ENCODE measurements at places on chromosomes 16 and 17.

DNA sequence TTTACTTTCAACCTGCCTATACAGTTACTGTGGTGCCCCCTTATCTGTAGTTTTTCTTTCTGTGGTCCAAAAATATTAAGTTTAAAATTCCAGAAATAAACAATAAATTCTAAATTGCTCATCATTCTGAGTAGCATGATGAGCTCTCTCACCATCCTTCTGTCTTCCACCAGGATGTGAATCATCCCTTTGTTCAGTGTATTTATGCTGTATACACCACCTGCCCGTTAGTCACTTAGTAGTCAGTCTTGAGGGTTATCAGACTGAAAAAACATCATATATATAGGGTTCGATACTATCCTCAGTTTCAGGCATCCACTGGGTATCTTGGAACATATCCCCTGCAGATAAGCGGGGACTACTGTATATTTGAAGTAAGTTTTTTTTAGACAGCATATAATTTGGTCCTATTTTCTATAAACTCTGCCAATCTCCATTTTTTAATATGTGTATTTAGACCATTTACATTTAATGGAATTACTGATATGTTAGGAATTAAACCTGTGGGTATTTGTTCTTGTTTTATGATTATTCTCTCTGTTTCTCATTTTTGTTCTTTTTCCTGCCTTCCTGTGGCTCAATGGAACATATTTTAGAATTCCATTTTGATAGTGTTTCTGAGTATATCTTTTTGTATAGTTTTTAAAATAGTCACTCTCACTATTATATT lies 31.0 kb downstream of the TBX21 start:
- DNase-seq = no peak

DNA sequence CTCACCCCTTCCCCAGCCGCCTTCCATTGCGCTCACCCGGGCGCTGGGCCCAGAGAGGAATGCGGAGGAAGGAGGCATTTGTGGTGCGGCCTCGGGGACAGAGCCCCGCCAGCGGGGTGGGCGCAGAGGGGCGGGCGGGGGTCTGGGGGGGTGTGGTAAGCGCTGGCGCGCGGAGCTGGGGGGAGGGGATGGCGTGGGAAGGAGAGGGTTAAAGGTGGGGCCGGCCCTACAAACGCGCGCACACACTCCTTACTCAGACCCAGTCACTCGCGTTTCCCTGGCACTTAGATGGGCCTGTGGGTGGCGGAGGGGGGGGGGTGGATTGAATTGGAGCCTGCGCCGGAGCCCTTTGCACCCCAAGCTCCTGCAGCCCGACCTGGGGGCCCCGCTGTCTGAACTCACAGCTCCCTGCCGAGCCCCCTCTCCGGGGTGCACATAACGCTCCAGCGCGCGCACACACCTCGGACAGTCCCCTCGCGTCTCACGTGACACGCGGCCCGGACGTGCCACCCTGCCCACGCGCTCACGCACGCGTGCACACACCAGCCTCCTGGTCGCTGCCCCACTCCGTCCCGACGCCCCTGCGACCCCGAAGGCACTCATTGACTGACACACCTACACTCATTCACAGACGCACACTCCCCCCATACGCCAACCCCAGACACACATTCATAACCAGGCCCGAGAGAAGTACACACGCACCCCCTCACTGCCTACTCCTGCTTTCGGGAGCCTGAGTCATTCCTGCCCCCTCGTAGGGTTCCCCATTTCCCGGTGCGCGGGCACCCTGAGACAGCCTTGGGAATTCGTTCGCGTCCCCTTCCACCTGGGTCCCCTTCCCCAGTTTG lies 844 bp downstream of the TBKBP1 start:
- DNase-seq = no peak

DNA sequence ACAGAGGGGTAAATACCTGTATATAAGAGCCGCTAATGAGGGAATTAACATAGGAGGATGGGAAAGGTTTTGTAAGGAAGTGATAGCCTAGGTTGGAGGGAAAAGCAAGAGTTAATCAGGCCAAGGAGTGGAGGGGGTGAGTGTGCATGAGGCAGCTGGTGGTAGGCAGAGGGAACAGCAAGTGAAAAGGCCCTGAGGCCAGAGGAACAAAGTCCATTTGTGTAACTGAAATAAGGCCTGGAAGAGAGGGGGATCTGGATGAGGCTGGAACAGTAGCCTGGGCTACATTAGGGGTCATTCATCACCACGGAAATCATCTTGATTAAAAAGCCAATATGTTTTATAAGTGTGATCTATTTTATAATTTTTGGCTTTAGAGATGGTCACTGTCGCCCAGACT lies 45.7 kb downstream of the FZD2 start:
- no peak for DNase-seq

- DNase-seq = no peak
Measured at GRCh38 chr16:68902003-68902968, 59.0 kb downstream of the TANGO6 start.

- DNase-seq = no peak
Measured at GRCh38 chr16:17459903-17460521, 10.7 kb downstream of the XYLT1 start.

GRCh38 chr16:85323230-85323960 lies 211.1 kb upstream of the CIBAR2 start:
- DNase-seq = no peak

- no peak for DNase-seq
Measured at GRCh38 chr17:77124192-77124889, 16.4 kb upstream of the SEC14L1 start.

DNA sequence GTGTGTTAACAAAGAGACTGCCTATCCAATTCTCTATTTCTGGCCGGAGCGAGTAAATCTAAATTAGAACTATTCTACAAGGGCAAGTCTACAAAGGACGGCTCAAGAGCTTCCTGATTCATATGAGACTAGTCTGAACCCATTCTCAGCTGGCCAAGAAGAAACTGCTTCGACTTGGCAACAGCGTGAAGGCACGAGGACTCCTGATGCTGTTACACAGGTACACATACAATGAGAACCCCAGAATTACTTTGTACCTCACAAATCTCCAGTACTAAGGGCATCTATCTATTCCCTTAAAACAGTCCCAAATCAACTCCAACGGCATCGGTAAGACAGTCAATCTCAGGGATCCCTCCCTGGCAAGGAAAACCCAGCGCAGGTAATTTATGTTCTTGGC lies 1.5 kb downstream of the CRK start:
- no peak for DNase-seq

- DNase-seq = no peak
Measured at GRCh38 chr16:59684911-59685310, 950.8 kb upstream of the GOT2 start.

- no peak for DNase-seq
Measured at GRCh38 chr17:77840513-77841165, 117.9 kb upstream of the TNRC6C start.

- DNase-seq = no peak
Measured at GRCh38 chr16:84005391-84005790, 37.2 kb downstream of the SLC38A8 start.

GRCh38 chr17:78081551-78081950 lies 47.0 kb downstream of the TMC6 start:
- DNase-seq = no peak

GRCh38 chr17:78651554-78651953 lies 74.4 kb upstream of the DNAH17 start:
- no peak for DNase-seq

DNA sequence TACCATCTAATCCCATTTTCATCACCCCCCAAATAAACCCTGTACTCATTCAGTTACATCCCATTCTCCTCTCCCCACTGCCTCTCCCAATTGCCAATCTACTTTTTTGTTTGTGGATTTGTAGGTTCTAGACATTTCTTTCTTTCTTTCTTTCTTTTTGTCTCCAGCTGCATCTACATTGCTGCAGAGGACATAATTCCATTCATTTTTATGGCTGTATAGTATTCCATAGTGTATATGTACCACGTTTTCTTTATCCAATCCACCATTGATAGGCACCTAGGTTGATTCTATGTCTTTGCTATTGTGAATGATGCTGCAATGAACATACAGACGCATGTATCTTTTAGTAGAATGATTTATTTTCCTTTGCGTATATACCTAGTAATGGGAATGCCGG lies 6.3 kb upstream of the CRYM start:
- no peak for DNase-seq

DNA sequence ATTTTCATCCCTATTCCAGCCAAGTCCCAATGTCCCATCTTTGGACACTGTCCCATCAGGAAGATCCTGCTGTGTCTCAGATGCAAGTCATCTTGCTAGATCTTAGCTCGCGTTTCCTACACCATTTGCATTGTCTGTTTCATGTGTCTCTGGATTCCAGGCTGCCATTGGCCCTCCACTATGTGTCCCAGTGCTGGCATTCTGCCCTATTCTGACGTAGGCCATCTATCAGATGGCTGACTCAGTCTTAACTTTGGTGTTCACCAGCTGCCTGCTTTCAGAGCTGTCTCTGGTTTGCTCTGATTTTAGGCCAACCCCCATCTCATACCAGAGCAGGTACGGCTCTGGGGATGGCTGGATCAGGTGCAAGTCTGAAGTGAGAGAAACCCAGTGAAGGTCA lies 300.9 kb upstream of the ASIC2 start:
- no peak for DNase-seq

GRCh38 chr16:89153848-89154271 lies 17.7 kb upstream of the CDH15 start:
- no peak for DNase-seq

DNA sequence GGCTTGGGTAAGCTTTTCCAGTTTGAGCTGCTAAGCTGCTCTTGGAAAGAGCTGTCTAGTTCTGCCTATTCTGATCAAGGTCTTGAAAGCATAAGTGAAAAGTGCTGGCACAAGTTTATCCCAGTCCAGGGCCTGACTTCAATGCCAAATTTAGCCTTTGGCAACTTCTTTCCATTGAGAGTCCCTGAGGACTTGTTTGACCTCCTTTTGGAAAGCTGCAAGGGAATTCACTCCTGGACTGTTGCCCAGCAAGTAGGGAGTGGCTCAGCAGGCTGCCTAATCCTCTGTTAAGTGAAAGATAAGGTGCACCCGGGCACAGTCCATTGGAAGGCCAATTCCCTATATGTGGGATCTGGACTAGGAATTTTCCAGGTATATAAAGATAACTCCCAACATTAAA lies 16.0 kb upstream of the TANC2 start:
- no peak for DNase-seq

GRCh38 chr16:86630471-86630870 lies 52.1 kb downstream of the FOXL1 start:
- no peak for DNase-seq

DNA sequence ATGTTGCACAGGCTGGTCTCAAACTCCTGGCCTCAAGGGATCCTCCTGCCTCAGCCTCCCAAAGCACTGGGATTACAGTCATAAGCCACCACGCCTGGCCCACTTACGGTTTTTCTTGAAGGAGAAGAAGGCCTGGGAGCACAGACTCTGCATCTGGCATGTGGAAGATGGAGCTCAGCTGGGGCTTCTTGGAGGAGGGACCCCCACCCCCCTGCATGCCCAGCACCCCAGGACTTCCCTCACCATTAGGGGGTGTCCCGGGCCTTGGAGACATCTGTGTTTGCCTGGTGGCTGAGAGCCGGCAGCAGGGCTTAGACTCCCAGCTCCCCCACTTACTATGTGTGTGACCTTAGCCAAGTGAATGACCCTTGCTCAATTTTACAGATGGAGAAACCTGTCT lies 204.7 kb downstream of the ZNF423 start:
- no peak for DNase-seq

DNA sequence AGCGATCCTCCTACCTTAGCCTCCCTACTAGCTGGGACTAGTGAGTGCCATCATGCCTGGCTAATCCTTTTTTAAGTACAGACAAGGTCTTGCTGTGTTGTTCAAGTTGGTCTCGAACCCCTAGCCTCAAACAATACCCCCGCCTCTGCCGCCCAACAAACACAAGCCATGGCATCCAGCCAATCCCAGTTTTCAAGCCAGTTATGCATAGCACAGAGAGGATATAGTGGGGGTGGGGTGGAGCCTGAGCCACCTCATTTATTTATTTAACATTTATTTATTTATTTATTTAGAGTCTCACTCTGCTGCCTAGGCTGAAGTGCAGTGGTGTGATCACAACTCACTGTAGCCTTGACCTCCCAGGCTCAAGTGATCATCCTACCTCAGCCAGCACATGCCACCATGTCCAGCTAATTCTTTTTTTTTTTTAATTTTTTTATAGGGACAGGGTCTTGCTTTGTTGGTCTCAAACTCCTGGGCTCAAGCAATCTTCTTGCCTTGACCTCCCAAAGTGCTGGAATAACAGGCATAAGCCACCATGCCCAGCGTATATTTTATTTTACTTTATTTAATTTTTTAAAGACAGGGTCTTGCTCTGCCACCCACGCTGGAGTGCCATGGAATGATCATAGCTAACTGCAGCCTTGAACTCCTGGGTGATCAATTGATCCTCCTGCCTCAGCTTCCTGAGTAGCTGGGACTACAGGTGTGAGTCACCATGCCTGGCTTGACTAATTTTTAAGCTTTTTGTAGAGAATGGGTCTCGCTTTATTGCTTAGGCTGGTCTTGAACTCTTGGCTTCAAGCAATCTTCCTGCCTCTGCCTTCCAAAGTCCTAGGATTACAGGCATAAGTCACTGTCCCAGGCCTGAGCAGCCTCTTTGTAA lies 26.2 kb upstream of the KLHL11 start:
- DNase-seq = no peak

DNA sequence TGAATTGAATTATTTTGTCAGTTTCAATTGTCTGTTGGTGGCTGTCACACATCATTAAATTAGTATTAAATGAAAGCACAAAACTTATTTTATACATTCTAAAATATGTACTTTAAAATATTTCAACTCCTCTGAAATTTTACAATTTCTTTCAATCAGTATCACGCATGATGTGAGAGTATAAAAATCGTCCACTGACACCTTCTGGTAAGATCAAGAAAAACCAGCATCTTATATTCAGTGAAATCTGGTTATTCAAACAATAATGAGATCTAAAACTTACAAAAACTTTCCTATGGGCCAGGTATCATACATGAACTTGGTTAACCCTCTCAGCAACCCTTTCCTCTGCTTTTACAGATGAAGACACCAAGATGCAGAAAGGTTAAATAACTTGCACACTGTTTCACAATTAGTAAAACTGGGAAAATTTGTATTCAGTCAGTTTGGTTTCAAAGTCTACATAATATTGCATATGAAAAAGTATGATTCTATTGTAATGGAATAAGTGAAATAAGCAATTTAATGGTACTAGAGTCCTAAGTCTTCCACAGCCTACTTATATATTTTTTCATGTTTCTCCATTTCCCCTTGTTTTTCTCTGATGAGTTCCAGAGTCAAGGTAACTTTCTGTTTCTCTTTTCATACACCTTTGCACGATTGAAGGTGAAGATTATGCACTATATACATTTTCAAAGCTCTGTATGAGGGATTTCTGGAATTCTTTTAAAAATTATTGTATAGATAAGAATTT lies 58.7 kb downstream of the EFCAB5 start:
- DNase-seq = no peak

- no peak for DNase-seq
Measured at GRCh38 chr17:4509923-4510617, 11.4 kb downstream of the SPNS2 start.
